ENCODE measurements at places on chromosomes 5 and 9.

GRCh38 chr5:123249446-123249845 lies 160.4 kb downstream of the PRDM6 start:
- no peaks in the 10 kb centered on the region for H3K36me3 ChIP-seq
- H3K27me3 ChIP-seq: no peaks in the 10 kb centered on the region
- no peak overlapping the region for H3K27ac ChIP-seq
- no peak overlapping the region for H3K4me3 ChIP-seq
- H3K4me1 ChIP-seq: peaks cover 6% of the 10 kb centered on the region

DNA sequence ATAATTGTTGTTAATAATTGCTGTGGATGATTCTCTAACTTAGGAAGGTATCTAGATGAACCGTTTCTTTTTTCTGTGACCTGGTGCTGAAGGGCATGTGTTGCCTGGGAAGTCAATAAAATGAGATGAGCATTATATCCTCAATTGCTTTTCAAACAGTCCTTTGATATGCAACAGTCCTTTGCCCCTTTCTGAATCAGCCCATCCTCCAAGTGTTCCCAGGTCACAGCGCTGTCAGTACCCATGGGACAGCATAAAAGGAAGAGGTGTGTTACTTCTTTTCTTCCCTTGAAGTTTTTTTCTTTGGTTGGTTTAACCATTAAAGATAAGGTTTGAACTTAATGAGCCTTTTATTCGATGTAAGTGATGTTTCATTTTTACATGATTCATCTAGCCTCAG lies 651.8 kb downstream of the SEMA5A start:
- no peaks in the 10 kb centered on the region for H3K4me1 ChIP-seq
- no peaks in the 10 kb centered on the region for H3K36me3 ChIP-seq
- H3K27ac ChIP-seq: no peak overlapping the region

- no peaks in the 10 kb centered on the region for H3K27me3 ChIP-seq
- no peak for DNase-seq
- H3K4me1 ChIP-seq: no peaks in the 10 kb centered on the region
- no peak overlapping the region for H3K27ac ChIP-seq
- no peaks in the 10 kb centered on the region for H3K36me3 ChIP-seq
Observed at GRCh38 chr5:22844636-22845035, 8.5 kb downstream of the CDH12 start.

DNA sequence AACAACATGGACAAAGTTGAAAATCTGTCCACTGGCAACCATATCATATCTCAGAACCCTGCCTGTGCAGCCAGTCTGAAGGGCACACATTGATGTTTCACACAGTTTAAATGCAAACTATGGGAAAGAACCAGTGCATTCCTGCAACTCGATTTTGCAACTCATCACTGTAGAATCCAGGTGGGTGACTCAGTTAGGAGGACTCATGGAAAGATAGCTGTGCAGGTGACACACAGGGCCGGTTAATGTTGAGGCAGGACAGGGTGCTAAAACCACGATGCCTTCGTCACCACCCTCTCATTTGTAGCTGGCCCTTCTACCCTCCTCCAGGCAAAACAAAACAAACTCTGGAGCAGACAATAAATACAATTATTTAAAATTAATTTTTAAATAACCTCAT lies 62.8 kb downstream of the TLE1 start:
- H3K4me1 ChIP-seq: peaks cover 5% of the 10 kb centered on the region
- H3K4me3 ChIP-seq: no peak overlapping the region
- H3K27me3 ChIP-seq: no peaks in the 10 kb centered on the region
- no peak overlapping the region for H3K27ac ChIP-seq
- DNase-seq: no peak
- no peaks in the 10 kb centered on the region for H3K36me3 ChIP-seq

DNA sequence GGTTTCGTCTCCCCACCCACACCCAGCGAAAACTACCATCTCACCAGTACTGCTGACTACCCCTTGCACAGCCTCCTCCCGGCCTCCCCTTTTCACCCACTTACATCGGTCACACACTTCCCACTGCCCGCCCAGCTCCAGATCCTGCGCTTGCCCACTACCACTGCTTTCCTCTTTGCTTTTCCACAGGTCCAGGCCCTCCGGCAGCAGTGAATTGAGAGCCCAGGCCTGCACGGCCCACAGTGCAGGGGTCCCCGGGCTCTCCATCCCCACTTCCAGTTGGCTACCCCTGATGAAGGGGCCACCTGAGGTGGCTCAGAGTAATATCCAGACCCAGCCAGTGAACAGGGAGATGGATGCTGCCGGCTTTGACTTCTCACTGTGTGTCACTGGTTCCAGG lies 120.2 kb upstream of the FSTL4 start:
- H3K4me1 ChIP-seq: no peaks in the 10 kb centered on the region
- no peaks in the 10 kb centered on the region for H3K27me3 ChIP-seq
- DNase-seq: no peak
- no peaks in the 10 kb centered on the region for H3K36me3 ChIP-seq

DNA sequence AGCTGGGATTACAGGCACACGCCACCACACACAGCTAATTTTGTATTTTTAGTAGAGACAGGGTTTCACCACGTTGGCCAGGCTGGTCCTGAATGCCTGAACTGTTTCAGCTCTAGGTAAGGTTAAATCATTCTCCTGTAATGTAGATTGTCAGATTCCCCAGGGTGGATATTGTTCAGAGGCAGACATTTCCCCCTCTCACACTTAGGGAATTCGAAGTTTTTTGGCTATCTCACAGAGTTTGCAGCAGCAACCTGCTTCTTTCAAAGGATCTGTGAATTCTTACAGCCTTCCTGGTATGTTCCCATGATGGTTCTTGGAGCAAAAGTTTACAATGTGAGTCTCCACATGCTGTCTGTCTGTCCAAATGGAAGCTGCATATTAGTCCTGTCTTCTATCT lies 15.6 kb upstream of the DIRAS2 start:
- no peak for DNase-seq
- H3K4me3 ChIP-seq: no peak overlapping the region
- H3K27me3 ChIP-seq: no peaks in the 10 kb centered on the region

GRCh38 chr5:45376417-45376816 lies 319.8 kb downstream of the HCN1 start:
- no peak for DNase-seq
- H3K4me3 ChIP-seq: no peak overlapping the region
- H3K27ac ChIP-seq: no peak overlapping the region
- no peaks in the 10 kb centered on the region for H3K36me3 ChIP-seq

- peaks cover 8% of the 10 kb centered on the region for H3K36me3 ChIP-seq
- DNase-seq: no peak
- H3K27ac ChIP-seq: no peak overlapping the region
- H3K4me3 ChIP-seq: no peak overlapping the region
Observed at GRCh38 chr9:133948561-133949485, 43.3 kb downstream of the VAV2 start.

DNA sequence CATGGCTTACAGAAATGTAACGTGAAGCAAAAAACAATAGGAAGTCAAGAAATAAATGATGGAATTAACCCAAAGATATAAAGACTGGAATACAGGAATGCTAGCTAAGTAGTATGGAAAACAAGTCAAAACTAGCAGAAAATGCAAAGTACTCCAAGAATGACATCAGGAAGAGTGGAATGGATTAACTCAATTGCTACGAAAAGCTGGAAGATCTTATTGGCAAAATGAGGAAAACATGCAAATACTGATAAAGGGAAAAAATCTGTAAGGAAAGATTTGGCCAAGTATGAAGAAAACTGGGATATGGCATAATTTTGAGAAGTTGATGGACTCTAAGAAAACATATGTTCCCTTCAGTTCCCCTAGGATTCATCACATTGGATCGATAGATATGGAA lies 324.5 kb upstream of the ZNF608 start:
- no peaks in the 10 kb centered on the region for H3K36me3 ChIP-seq
- H3K27ac ChIP-seq: no peak overlapping the region
- no peaks in the 10 kb centered on the region for H3K4me1 ChIP-seq
- no peaks in the 10 kb centered on the region for H3K27me3 ChIP-seq
- no peak overlapping the region for H3K4me3 ChIP-seq

GRCh38 chr9:38622288-38622674 lies 1.9 kb upstream of the ANKRD18A start:
- H3K36me3 ChIP-seq: no peaks in the 10 kb centered on the region
- DNase-seq: no peak
- H3K27ac ChIP-seq: no peak overlapping the region

GRCh38 chr5:109922381-109922995 lies 232.8 kb downstream of the MAN2A1 start:
- no peak overlapping the region for H3K4me3 ChIP-seq
- H3K27ac ChIP-seq: no peak overlapping the region
- H3K36me3 ChIP-seq: no peaks in the 10 kb centered on the region
- peaks cover 5% of the 10 kb centered on the region for H3K4me1 ChIP-seq

GRCh38 chr5:76716456-76717157 lies 681 bp downstream of the F2R start:
- no peaks in the 10 kb centered on the region for H3K27me3 ChIP-seq
- no peak for DNase-seq
- peak overlapping the region; percentile 99 for H3K4me3 ChIP-seq
- H3K27ac ChIP-seq: peak overlapping the region; percentile 62

GRCh38 chr5:7793895-7794294 lies 57.0 kb downstream of the CFAP90 start:
- no peaks in the 10 kb centered on the region for H3K4me1 ChIP-seq
- H3K4me3 ChIP-seq: no peak overlapping the region
- no peaks in the 10 kb centered on the region for H3K27me3 ChIP-seq
- no peak overlapping the region for H3K27ac ChIP-seq
- H3K36me3 ChIP-seq: no peaks in the 10 kb centered on the region

DNA sequence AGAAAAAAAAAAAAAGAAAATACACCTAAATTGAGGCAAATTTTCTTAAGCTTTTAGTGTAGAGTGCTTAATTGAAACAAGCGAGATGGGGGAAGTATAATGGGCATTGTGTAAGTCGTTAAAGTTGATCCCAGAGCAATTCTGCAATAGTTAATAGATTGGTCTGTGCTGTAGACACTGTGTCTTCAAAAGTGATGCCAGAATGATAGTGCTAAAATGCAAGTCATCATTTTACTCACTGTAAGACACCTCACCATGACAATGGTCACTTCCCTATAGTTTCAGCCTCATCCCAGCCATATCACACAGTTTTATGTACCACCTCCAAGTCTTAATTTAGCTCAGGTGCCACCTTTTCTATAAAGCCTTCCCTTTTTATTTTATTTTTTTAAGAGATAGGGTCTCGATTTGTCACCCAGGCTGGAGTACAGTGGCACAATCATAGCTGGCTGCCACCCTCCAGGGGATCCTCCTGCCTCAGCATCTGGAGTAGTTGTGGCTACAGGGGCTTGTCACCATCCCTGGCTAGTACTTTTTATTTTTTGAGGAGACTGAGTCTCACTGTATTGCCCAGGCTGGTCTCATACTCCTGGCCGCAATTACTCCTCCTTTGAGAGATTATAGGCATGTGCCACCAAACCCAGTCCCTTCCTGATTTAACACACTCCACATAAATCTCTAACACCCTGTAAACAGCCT lies 6.2 kb downstream of the COX7C start:
- no peak overlapping the region for H3K4me3 ChIP-seq
- DNase-seq: no peak
- peaks cover 27% of the 10 kb centered on the region for H3K36me3 ChIP-seq
- H3K27me3 ChIP-seq: no peaks in the 10 kb centered on the region
- no peak overlapping the region for H3K27ac ChIP-seq

DNA sequence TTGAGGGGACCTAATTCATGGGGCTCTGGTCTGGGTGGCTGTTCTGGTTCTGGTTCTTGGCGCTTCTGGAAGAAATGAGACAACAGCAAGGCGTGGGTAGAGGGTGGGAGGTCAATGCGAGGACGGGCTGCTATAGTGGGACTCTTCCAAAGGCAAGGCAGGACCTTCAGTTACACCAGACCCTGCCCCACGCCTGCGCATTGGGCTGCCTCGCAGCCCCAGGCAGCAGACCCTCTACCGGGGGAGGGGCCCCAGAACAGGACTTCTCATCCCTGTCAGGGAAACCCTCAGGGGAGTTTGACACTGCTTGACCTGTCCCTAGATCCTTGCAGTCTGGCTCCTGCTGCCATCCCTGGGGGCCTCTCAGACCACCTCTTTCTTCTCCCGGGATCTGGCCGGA lies 18.5 kb downstream of the CCDC69 start:
- H3K4me1 ChIP-seq: no peaks in the 10 kb centered on the region
- no peak for DNase-seq
- H3K27ac ChIP-seq: no peak overlapping the region
- H3K36me3 ChIP-seq: peaks cover 12% of the 10 kb centered on the region

DNA sequence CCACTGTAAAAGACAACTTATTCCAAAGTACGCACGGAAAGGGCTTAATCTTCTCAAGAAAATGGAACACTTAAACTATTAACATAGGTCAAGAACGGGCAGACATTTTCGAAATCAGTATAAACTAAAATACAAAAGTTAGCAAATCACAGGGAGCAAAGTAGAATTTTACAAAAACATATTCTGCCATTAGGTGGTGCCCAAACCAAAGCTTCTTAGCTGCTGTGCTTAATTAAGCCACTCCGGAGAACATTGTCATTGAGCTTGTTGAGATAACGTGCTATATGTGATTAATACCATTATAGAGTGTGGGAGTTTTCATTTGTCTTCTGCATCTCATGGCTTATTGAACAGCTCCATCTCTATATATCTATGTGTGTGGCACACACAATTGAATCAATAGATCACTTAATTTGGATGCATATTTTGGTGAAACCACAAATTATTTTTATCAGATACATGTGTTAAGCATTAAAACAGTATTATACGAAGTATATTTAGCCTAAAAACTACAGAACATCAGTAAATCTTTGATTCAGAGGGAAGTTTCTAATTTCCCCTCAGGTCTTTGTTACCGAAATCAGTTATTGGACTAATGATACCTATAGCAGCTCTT lies 23.4 kb downstream of the UBLCP1 start:
- peaks cover 13% of the 10 kb centered on the region for H3K36me3 ChIP-seq
- no peak for DNase-seq
- no peak overlapping the region for H3K4me3 ChIP-seq
